ENCODE measurements at places on chromosomes 5 and 9.

- ATAC-seq: no peak
These were observed 40.5 kb downstream of the BHMT start for GRCh38 chr5:79151942-79152671.

- no peak for ATAC-seq
These were observed 200.8 kb downstream of the PLK2 start for GRCh38 chr5:58258984-58259684.

GRCh38 chr9:4038182-4038723 lies 261.6 kb downstream of the GLIS3 start:
- no peak for ATAC-seq

- ATAC-seq: peak; percentile 42
These were observed 32.1 kb upstream of the CLINT1 start for GRCh38 chr5:157890836-157891597.

DNA sequence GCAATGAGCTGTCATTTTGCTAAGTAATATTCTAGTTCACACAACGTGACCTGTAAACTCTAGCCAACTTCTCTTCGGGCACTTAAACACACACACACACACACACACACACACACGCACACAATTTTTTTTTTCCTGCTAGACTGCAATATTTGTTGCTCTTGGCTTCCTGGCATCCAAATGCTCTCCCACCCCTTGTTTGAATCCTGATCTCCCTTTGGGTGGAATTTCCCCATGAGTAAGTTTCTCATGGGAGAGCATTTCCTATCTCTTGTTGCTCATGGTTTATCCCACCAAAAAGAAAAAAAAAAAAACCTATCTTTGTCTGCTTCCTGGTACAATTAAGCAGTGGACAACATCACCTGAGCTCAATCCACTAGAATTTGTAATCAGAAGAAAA lies 54.7 kb upstream of the TSLP start:
- ATAC-seq: no peak
